ENCODE measurements at places on chromosomes 5 and 9.

DNA sequence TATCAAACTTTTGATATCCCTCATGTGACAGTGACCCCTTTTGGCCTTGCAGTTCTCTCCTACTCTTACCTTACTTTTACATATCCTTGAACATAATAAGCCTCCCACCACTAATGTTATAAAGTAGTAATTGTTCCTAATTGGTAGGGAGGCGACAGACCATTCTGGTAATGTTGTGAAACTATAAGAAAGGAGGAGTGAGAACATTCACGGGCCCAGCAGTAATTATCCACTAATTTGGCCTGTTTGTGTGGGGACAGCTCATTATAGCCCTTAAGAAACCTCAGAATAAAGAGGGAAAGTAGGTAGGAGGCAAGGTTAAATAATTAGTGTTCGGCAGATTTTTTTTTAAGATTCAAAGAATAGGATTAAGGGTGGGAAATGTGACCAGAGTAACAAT, 1046.5 kb upstream of the ARRDC3 start:
- DNase-seq, result no peak

DNA sequence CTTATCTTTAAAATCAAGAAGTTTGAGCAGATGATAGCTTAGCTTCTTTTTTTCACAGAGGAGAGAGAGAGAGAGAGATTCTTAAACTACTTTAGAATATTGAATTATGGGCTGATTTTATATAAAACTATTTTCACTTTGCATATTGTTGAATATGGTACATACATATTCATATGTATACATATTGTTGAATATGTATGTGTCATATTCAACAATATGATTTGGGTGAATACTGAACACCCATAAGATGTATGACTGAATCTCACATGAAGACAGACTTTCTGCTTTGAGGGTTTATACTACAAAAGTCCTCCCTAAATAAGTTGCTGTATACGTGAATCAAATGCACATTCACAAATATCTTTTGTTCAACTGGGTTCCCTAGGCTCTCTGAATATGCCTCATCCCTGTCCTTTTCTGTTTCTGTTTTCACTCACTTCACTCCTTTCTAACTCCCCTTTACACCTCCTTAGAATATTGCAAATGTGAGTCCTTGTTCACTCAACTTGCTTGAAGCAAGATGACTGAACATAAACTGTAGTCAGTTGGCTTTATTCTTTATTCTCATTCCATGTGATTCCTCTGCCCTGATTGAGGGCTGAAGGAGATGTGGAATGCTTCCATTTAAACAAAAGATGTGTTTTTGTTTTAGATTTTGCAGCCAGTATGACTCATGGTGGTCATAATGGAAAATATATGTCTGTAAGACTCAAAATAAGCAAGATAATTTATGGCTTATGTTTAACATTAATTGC, 225.4 kb upstream of the DAB2 start:
- no peak for DNase-seq

DNA sequence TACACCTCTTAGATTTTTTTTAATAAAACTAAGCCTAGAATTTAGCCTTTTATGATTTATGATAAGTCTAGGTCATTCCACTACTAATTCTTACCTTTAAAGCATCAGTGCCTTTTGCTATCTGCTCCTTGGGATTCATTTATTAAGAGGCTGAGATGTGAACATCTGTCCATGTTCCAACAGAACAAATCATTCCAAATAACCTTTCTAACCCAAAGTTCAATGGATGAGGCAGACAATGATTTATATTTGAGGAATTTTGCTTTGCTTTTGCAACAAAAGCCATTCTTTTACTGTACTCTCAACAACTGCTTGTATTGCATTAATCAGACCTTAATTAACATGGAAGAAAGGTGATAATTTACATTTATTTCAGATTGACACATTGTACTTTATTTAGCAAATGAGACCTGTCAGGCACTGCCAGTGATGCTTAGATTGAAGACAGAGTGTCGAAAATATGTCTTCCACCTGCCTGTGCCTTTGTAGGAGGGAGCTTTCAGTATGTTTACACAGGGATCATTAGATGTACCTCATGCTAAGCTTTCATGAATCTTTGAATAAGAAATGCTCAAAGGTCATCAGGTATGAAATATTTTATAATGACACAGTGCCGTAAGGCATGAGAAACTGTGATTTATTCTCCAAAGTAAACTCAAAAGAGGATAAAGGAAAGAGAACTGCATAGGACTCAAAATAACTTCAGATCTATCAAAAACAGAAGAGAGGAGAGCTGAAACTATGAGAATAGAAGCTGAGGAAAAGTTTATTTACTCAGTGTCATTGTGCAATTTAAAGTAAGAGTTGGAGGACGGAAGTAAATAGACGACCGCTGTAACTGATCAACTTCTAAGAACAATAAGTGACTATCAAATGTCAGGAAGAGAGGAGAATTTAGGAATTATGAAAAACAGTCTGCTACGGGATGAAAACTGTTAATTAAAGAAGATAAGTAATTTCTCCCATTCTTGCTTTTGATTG, 36.7 kb upstream of the IZUMO3 start:
- no peak for DNase-seq

DNA sequence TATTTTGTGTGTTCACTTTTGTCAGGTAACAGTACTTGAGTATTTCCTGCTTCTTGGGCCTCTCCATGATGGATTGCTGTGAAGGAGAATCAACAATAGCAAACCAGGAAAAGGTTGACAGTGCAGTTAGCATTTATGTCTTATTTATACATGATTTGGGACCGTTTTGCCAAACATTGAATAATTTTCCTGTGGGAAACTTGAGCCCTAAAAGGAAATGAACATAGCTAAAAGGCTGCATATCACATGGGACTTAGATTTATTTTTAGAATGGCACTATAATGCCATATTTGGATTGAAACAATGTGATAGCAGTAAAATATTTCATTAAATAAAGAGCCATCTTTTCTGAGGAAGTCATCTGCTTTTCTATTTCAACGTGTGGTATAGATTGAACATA, 15.3 kb downstream of the GPR21 start:
- DNase-seq, result no peak

DNA sequence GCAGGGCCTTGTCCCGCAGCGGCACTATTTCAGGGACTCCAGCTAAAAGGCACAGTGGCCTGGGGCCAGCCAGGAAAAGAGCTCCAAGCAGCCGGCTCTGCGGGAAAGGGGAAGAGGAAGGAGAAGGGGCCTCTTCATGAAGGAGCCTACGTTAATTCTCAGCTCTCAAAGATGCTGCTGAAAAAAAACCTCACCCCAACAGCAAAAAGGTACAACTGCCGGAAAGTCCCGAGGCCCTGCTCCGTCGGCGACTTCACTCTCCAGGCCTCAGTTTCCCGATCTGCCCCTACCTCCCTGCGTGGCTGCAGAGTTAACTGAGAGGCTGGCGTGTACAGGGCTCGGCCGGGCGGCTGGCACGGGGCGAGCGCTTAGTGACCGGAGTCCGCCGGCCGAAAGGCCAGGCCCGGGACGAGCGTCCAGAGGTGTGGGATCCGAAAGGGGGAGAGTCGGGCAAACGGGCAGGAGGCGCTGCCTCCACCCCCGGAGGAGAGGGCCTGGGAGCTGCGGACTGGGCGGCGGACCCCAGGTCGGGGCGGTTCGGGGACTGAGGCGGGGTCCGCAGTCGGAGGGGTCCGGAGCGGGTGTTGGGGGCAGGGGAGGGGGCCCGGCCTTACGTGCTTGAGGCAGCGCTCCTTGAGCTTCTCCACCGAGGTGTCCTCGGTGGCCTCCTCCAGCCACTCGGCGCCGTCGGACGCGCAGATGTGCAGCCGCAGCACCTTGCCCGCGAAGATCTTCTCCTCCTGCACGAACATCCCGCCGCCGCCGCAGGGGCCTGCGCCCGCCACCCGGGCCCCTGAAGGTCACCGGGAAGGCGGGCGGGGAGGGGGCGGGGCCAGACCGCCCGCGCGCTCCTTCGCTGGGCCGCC, 529 bp downstream of the UBAC1 start:
- DNase-seq, result peak; percentile 81

- DNase-seq, result no peak
These were observed 318.4 kb upstream of the PANK3 start for GRCh38 chr5:168897387-168898122.

GRCh38 chr9:12276505-12276904, 416.7 kb upstream of the TYRP1 start:
- DNase-seq, result no peak

GRCh38 chr9:97772145-97772544, 75.0 kb upstream of the XPA start:
- no peak for DNase-seq

DNA sequence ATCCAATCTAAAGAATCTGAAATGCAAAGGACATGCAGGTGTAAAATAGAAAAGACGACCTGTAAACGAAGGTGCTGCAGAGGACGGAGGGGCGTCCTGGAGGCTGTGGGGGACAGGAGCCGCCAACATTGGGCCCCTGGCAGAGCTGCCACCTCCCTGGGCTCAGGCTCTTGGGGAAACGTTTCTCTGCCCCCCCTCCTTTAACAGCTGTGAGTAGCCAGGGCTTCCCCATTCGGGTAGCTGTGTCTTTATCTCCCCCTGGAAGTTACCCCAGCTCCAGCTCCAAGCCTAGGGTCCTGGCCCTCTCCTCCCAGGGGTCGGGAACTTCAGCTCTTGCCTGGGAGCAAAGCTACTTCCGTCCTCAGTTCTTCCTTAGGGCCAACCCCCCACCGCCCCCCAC, 51.5 kb downstream of the PSD2 start:
- DNase-seq, result no peak

GRCh38 chr9:134422301-134423090, 96.2 kb downstream of the RXRA start:
- DNase-seq, result peak; percentile 88

DNA sequence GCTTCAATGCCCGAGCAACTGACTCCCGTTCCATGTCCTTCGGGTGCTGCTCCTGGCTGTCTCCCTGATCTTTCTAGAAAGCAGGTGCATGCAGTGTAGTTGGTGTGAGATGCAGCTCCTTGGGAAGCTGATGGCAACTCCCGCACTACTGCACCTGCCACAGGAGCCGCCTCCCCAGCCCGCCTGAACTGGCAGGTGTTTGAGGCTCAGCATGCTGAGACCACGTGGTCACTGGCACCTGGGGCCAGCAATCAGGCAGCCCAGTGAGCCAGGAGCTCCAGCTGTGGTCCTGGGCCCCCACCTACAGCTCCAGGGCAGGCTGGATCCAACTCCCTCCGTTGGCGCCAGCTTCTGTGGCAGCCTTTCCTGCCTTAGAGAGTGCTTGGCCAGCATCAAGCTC, 111.5 kb downstream of the ICE1 start:
- DNase-seq, result no peak

GRCh38 chr5:162323466-162323865, 255.9 kb downstream of the GABRG2 start:
- no peak for DNase-seq

DNA sequence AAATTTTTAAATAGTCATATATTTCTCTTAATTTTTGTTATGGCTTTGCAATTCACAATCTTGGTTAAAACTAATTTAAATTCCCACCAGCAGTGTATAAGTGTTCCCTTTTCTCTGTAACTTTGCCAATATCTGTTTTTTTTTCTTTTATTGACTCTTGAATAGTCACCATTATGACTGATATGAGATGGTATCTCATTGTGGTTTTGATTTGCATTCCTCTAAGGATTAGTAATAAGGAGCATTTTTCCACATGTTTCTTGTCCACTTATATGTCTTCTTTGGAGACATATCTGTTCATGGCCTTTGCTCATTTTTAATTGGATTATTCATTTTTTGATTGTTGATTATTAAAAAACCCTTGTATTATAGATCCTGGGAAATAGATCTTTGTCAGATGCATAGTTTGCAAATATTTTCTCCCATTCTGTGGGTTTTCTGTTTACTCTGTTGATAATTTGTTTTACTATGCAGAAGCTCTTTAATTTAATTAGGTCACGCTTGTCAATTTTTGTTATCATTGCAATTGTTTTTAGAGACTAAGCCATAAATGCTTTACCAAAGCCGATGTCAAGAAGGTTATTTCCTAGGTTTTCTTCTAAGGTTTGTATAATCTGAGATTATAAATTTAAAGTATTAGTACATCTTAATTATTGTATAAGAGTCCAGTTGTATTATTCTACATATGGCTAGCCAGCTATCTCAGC, 610.9 kb downstream of the CHSY3 start:
- DNase-seq, result no peak

GRCh38 chr9:75188756-75189155, 100.4 kb downstream of the OSTF1 start:
- no peak for DNase-seq

All from suprapubic skin (tissue), 4 donors.